ENCODE measurements at places on chromosomes 3 and 15.

DNA sequence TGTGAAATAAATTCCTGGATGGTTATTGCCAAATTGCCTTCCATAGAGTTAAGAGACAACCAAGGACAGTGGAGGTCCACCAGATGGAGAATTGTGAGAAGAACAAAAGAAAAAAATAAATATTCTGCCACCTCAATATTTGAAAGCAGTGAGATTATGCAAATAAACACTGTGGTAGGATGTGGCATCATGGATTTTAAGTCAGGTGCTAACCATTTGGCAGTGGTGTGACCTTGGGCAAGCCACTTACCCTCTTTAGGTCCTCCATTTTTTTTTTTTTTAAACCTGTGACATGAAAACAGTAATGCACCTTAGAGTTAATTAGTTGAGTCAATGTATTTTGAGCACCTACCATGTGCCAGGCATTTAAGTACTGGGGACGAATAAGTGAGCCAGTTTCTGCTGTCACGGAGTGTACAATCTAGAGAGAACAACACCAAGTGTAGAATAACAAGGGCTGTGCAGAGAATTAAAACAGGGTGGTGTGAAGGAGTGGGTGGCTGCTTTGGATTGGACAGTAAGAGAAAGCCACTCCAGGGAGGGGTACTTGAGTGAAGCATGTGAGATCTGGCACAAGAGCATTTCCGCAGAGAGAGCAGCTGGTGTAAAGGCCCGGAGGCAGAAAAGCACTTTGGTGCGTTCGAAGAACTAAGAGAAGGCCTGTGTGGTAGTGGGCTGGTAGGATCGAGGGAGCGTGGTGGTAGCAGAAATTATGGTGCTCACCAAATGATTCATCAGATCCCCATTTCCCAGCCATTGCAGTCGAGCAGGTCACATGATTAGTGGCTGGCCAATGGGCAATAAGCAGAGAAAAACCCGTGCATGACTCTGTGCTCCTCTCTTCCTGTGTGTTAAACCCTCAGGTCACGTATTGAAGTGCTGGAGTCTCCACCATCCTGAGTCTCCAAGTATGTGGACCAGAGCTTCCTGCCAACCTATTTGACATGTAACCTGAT is 39.2 kb downstream of the CCK start:
- DNase-seq, result no peak

- DNase-seq, result no peak
Observed at GRCh38 chr3:12898965-12899755, 57.8 kb upstream of the RPL32 start.

- DNase-seq, result no peak
Observed at GRCh38 chr15:47963265-47963664, 157.5 kb upstream of the SLC24A5 start.

DNA sequence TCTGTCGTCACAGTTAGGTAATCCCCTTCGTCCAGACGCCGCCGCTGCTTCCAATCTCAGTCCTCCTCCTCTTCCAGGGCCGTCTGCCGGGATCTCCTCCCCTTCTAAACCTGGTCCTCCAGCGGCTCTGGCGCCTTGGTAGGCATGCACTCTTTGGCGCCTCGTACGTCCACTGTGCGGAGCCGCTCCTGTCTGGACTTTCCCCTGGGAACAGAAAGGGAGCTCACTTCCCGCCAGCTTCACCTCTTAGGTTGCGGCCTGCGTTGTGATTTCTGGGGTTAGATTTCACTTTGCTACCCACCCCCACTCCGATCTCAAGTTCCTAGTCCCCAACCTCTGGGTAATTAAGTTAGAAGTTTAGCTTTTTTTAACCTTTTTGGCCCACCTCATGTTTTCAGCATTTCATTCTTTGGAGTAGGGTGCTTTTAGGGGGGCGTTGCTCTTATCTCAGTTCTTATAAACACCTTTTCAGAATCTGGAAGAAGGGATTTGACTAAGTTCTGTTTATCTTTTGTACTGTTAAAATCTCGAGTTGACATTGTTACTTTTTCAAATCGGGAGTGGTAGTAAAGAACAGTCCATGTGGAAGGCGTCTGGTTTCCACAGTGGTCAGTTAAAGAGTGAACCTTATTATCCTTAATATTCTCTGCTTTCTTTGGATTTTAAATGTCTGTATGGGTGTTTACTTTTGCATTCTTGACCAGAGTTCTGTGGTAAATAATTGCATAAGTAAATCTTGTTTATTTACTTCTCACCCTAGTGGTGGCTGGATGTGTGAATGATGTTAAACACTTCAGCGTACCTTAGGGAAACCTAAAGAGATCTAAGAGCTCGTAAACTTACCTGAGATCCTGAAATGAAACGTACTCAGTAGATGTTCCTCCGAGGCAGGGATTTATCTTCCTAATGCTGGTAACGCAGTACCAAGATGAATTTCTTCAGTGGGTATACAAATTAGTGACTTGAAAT is 611 bp downstream of the CTDSPL2 start:
- DNase-seq, result no peak

- no peak for DNase-seq
Observed at GRCh38 chr15:82393671-82394070, 35.9 kb upstream of the GOLGA6L9 start.

- no peak for DNase-seq
Observed at GRCh38 chr15:98686983-98687382, 38.6 kb downstream of the IGF1R start.
